HCT116 (cell line): ENCODE measurements at places on chromosomes 3 and 15. TPM values are rescaled to one million over a fixed set of nuclear protein-coding genes. Genes with fewer than 3 reads are reported as not detected.

FGF7 gene
- 0.49 TPM for total RNA-seq

DNA sequence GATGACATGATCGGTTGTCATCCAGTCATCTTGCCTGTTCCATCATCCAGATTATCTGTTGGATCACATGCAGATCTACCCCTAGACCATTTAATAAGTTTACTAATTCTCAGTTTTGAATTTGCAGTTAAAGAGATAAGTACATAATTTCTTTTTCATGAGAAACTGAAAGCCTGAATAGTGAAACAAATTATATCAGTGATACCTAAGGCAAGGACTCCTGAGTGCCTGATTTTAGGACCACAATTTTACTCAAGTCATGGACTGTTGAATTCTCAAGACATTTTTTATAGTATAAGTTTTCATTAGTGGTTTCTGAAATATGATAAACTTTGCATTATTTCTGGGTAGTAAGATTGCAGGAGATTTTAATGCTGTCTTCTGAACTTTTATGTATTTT lies 13.2 kb downstream of the SIDT1 start:
- no peaks in the 10 kb centered on the region for H3K27me3 ChIP-seq
- no peak overlapping the region for H3K4me3 ChIP-seq
- H3K4me1 ChIP-seq, result no peaks in the 10 kb centered on the region
- H3K27ac ChIP-seq, result no peak overlapping the region
- no peaks in the 10 kb centered on the region for H3K36me3 ChIP-seq
- DNase-seq, result no peak

- no peaks in the 10 kb centered on the region for H3K4me1 ChIP-seq
- no peak overlapping the region for H3K27ac ChIP-seq
- H3K36me3 ChIP-seq, result no peaks in the 10 kb centered on the region
- H3K27me3 ChIP-seq, result no peaks in the 10 kb centered on the region
- no peak overlapping the region for H3K4me3 ChIP-seq
- DNase-seq, result peak; percentile 28
These were observed 26.3 kb downstream of the DPH6 start for GRCh38 chr15:35519541-35520149.

DNA sequence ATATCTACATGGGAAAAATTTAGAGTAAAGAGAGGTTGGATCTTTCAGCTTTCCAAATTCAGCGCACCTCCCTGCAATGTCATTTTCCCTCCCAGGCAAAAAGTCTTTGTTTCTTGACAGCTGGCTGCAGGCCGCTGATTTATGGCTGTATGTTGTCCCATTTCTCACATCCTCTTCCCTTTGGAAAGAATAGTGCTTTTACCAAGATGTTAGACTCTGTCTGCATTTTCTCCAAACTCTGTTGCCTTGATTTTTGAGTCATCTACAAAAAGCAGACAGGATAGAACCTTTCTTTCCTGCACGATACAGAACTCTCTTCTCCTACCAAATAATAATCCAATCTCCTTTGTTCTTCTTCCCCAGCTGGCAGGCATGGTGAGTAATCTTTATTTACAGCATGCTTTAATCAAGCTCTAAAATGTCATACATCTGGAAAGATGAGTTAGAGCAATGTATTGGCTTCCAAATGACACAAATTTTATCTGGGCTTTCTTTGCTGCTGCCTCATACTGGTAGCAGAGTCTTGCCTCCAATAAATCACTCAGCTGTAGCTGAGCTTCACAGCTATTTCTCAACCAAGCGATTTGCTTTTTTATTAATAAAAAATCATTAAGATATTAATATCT lies 101.9 kb downstream of the PIK3R4 start:
- no peak overlapping the region for H3K4me3 ChIP-seq
- no peak overlapping the region for H3K27ac ChIP-seq
- no peaks in the 10 kb centered on the region for H3K36me3 ChIP-seq
- H3K27me3 ChIP-seq, result peaks cover 17% of the 10 kb centered on the region; the same call in 1 of the 2 replicates
- DNase-seq, result no peak
- H3K4me1 ChIP-seq, result no peaks in the 10 kb centered on the region

DNA sequence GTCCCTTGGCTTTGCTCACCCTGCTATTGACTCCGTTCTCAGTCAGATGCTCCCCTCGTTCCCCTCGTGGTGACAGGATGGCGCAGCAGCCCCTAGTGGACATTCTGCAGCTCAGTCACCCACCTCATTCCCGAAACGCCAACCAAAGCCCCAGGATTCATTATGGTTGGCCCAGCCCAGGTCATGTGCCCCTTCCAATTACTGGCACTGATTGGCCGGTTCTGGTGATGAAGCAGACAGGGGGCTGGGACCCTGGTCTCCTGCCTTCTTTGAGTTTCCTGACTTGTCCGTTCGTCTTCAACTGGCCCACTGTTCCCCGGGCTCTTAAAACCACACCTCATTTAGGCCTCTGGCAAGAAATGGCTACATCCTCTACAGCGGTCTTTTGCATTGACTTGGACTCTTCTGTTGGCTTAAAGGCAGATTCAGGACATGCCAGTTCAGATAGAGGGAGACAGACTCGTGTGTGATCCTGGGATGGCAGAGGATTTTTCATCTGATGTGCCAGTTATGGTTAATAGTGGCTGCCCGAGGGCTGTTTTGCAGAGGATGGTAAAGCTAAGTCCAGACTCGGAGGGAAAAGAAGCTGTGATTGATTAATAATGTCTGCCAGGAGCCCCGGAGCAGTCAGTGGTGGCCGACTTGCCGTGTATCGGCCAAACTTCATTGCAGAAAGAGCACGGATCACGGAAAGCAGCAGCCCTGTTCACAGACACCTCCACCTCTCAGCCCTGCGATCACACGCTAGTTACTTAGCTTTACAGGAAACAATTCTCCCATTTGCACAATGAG lies 37.8 kb downstream of the LSM3 start:
- DNase-seq, result no peak
- H3K27me3 ChIP-seq, result no peaks in the 10 kb centered on the region
- H3K27ac ChIP-seq, result no peak overlapping the region
- no peaks in the 10 kb centered on the region for H3K36me3 ChIP-seq
- H3K4me3 ChIP-seq, result no peak overlapping the region

- DNase-seq, result no peak
- no peaks in the 10 kb centered on the region for H3K27me3 ChIP-seq
- H3K4me1 ChIP-seq, result no peaks in the 10 kb centered on the region
These were observed 1022.9 kb downstream of the MCTP2 start for GRCh38 chr15:95254263-95254662.

DNA sequence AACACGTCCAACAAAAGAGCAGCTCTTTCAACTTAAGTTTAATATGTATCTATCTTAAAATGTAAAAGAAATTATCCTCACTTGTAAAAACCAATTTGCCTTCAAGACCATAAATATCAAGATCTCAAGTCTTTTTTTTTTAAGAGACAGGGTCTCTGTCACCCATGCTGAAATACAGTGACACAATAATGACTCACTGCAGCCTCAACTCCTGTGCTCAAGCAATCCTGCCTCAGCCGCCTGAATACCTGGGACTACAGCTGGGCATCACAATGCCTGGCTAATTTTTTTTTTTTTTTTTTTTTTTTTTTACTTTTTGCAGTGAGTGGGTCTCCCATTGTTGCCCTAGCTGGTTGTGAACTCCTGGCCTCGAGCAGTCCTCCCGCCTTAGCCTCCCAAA lies 26.0 kb downstream of the ACAP2 start:
- no peak overlapping the region for H3K27ac ChIP-seq
- no peak overlapping the region for H3K4me3 ChIP-seq
- no peaks in the 10 kb centered on the region for H3K27me3 ChIP-seq
- no peaks in the 10 kb centered on the region for H3K4me1 ChIP-seq
- no peaks in the 10 kb centered on the region for H3K36me3 ChIP-seq
- DNase-seq, result no peak

LMLN gene
- 7.2 TPM for total RNA-seq

DNA sequence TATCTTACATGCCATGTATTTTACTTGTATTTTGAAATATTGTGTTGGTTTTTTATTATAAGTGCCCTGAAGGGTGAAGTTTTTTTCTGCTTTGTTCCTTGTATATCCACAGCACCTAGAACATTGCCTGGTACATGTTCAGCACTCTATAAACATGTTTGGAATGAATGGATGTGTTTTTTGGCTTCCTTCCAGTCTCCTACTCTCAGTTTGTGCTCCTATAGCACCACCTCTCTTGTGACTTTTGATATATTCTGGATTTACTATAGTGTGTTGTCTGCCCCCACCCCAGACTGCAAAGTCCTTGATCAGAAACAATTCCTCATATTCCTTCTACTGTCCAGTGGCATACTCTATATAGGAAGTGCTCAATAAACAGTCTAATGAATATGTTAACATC lies 60.6 kb downstream of the PLCL2 start:
- no peaks in the 10 kb centered on the region for H3K36me3 ChIP-seq
- no peak for DNase-seq
- H3K4me3 ChIP-seq, result no peak overlapping the region
- no peak overlapping the region for H3K27ac ChIP-seq
- no peaks in the 10 kb centered on the region for H3K4me1 ChIP-seq

GRCh38 chr3:9037144-9037711 lies 74.0 kb upstream of the RAD18 start:
- no peak overlapping the region for H3K27ac ChIP-seq
- H3K27me3 ChIP-seq, result 0 out of 2 replicates have a peak, but pooled peaks cover 4% of the 10 kb centered on the region
- H3K4me3 ChIP-seq, result no peak overlapping the region
- no peak for DNase-seq

GRCh38 chr3:170107941-170108340 lies 70.1 kb downstream of the GPR160 start:
- no peaks in the 10 kb centered on the region; the same call in 1 of the 2 replicates for H3K36me3 ChIP-seq
- DNase-seq, result no peak
- H3K4me3 ChIP-seq, result no peak overlapping the region
- H3K27me3 ChIP-seq, result no peaks in the 10 kb centered on the region
- no peak overlapping the region for H3K27ac ChIP-seq

IL17RE gene
- total RNA-seq, result 14.3 TPM

DNA sequence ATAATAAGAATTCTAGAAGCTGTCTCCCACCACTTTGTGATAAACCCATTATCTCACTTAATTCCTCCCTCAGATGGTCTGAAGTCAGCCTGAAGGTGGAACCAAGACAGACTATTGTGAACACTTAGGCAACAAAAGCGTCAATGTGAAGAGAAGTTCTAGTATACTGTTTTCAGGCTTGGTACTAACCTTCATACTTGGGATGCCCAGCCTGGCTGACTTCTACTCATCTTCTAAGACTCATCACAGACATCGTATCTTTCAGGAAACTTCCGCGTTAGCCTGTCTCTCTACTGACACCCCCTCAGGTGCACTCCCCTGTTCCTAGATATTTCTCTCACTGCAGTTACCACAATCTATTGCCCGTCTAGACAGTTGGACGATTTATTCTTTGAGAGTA lies 201.2 kb downstream of the SATB1 start:
- no peaks in the 10 kb centered on the region for H3K36me3 ChIP-seq
- DNase-seq, result no peak
- H3K27ac ChIP-seq, result no peak overlapping the region
- no peak overlapping the region for H3K4me3 ChIP-seq

SLC12A1 gene
- not detected for total RNA-seq

DNA sequence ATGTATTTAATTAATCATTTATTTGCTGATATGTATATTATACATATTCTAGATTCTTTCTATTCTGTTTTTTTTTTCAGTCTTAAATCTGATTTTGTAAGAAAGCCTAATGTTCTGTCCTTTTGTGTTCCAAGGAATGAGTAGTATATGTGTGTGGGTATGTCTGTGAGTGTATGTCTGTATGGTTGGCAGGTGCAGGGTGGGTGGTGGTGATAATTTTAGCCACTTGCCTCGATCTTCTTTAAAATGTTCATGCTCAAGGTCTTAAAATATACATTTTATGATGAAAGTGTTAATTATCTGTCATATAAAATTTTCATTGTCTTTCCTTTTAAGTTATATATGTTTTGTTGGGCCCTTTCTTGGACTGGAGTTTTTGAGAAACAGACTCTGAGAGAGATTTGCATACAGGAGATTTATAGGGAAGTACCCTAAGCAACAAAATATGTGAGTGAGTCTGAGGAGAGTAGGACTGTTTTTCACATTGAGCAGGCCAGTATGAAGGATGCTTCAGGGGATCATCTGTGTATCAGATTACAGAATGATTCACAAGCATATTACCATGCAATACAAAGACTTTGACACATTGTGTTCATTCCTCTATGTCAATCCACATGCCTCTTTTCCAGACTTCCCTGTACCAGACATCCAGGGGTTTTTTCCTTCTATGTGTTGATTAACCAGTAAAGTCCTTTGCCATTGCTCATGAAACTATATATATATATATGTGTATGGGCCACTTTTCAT lies 211.0 kb upstream of the DPPA4 start:
- no peak for DNase-seq
- no peaks in the 10 kb centered on the region for H3K36me3 ChIP-seq
- H3K27me3 ChIP-seq, result no peaks in the 10 kb centered on the region

OR5H15 gene
- not detected for total RNA-seq

DNA sequence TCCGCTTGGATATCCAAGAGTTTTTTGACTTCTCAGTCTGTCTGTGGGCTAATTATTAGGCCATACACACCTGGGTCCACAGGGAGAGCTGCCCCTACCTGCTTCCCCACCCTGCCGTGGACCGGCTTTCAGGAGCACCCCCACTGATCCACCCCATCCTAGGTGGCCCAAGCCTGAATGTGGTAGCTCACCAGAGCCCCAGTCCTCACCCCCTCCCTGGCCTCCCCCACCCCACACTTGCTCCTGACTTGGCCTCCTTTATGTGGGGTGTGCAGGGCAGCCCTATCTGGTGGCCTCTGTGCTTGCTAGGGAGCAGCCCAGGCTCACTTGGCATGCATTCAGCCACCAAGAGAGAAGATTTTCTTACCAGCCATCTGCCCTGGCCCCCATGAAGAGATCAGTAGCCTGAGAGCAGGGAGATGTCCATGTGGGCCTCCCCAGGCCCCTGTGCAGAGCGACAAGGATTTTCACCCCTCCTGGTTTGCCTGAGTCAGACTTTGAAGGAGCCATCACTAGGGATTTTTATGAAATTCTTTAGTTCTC lies 11.2 kb downstream of the LRRK1 start:
- H3K27ac ChIP-seq, result no peak overlapping the region
- H3K4me3 ChIP-seq, result no peak overlapping the region
- no peaks in the 10 kb centered on the region for H3K27me3 ChIP-seq
- DNase-seq, result no peak
- no peaks in the 10 kb centered on the region; the same call in 1 of the 2 replicates for H3K36me3 ChIP-seq

GRCh38 chr3:134437211-134437752 lies 48.5 kb downstream of the ANAPC13 start:
- DNase-seq, result no peak
- H3K27ac ChIP-seq, result no peak overlapping the region
- no peak overlapping the region for H3K4me3 ChIP-seq
- H3K4me1 ChIP-seq, result no peaks in the 10 kb centered on the region

NPAP1 gene
- total RNA-seq, result not detected

LXN gene
- total RNA-seq, result not detected

GRCh38 chr3:13796701-13797460 lies 83.0 kb downstream of the WNT7A start:
- no peak overlapping the region for H3K27ac ChIP-seq
- H3K4me3 ChIP-seq, result no peak overlapping the region
- H3K36me3 ChIP-seq, result no peaks in the 10 kb centered on the region
- no peaks in the 10 kb centered on the region for H3K4me1 ChIP-seq
- H3K27me3 ChIP-seq, result no peaks in the 10 kb centered on the region

ELP6 gene
- 38.8 TPM for total RNA-seq

DNA sequence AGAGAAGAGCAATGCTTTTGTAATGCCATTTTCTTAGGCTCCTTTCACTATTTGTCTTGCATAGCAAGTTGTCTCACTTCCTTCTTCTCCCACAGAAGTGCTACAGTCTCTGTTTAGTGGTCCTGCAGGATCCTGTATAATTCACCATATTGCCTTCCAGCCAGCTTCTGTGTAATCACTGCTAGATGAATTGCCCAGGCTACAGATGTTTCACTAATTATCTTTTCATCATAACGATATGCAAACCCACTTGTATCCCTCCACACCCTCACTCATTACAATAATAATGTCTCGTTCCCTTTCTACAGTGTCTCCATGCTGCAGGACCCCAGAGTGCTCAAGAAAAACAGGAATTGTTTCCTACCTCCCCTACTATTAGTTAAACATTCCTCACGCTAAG lies 402.9 kb downstream of the TBL1XR1 start:
- no peaks in the 10 kb centered on the region for H3K4me1 ChIP-seq
- H3K27me3 ChIP-seq, result no peaks in the 10 kb centered on the region
- no peak overlapping the region for H3K27ac ChIP-seq
- no peak for DNase-seq
- H3K4me3 ChIP-seq, result no peak overlapping the region
